ENCODE measurements at places on chromosomes 6 and 20.
A peak's percentile ranks its signal among the peaks of the same experiment; 100 is the strongest.

DNA sequence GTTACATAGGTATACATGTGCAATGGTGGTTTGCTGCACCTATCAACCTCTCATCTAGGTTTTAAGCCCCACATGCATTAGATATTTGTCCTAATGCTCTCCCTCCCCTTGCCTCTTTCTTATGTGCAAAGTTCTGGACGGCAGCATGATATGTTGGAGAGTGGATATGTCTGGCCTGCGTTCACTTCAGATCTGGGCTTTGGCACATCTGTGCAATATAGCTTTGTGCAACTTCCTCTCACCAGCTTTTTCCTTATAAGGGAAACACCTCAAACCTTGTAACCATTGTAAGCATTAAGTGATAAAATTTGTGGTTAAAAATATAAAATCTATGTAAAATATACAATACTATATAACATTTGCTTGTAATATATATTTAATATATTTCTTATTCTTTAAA lies 288.0 kb downstream of the PHACTR1 start:
- no peak for DNase-seq

GRCh38 chr6:44100088-44100550 lies 27.1 kb downstream of the MRPL14 start:
- DNase-seq: peak; percentile 8

- DNase-seq: peak; percentile 42
These were observed 14.5 kb upstream of the SIRPG start for GRCh38 chr20:1671891-1672669.

DNA sequence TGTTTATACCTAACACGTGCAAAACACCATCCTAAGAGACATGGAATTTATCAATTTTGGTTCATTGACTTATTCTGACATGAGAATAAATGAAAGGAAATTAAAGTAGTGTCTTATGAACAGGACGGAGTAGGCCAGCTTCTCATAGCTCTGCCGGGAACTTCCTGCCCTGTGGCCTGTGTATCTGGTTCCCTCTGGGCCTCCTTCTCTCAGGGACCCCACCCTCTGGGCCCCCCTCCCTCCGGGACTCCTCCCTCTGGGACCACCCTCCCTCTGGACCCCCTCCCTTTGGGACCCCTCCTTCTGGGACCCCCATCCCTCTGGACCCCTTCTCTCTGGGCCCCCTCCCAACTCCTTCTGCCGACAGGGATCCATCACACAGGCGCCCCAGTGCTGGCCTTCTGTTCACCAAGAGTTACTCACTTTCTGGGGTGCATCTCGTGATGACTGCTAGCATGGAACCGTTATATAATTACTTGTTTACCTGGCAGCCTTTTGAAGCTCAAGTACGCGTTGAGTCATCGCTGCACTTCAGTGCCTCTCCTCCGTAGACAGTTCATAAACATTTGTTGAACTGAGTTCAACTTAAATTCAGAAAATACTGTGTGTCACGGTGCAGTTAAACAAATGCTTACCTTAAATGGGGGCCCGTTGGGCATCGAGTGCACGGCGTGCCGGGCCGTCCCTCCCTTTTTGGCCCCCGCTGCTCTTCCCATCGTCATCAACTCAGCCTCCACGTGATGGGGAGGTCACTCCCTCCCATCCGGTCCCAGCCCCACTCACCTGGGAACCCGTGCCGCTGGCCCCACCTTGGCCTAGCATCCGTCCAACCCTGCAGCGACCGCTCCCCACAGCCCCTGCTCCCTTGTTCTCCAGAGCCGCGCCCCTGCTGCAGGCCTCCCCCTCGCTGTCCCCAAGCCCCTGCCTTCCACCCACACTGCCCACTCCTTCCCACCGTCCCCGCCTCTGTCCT lies 8.1 kb downstream of the CCR6 start:
- peak; percentile 40 for DNase-seq
